ENCODE measurements at places on chromosomes 7 and 10.
A peak's percentile ranks its signal among the peaks of the same experiment; 100 is the strongest.

DNA sequence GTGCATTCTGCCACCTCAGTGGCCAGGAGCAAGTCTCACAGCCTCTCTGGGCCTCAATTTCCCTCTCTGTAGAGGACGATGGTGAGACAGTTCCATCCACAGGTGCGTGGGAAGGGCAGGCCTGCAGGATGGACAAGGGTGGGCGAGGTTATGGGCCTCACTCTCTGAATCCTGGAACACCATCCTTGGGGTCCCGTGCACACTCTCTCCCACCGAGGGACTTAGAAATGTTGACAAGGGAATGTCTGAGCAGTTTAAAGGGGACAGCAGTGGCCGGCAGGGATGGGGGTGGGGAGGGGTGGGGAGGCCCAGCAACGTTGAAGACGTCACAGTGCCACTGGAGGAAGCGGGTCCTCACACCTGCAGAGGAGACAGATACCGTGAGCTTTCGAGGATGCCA is 111.5 kb downstream of the FOXL3 start:
- DNase-seq, result no peak

DNA sequence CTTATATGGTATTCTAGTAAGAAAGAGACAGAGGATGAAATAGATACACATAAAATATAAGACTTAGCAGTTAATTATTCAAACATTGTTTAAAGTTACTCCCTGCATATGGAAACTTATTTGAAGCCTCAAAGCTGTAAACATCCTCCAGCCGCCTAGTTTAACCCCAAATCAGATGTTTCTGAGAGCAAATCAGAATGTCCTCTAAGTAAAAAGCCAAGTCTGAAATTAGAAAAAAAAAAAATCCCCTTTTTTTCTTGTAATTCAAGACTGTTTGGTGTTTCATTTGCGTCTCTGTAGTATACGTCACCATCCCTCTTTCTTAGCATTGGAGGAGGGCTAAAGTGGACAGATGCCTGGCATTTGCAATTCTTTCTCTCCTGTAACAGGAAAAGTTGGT is 46.4 kb downstream of the TMEM26 start:
- no peak for DNase-seq

GRCh38 chr10:70892631-70893030 is 4.3 kb upstream of the PCBD1 start:
- DNase-seq, result no peak

- no peak for DNase-seq
Observed at GRCh38 chr10:71776481-71776925, 3.2 kb upstream of the VSIR start.

GRCh38 chr10:113221756-113222168 is 271.7 kb downstream of the TCF7L2 start:
- no peak for DNase-seq

DNA sequence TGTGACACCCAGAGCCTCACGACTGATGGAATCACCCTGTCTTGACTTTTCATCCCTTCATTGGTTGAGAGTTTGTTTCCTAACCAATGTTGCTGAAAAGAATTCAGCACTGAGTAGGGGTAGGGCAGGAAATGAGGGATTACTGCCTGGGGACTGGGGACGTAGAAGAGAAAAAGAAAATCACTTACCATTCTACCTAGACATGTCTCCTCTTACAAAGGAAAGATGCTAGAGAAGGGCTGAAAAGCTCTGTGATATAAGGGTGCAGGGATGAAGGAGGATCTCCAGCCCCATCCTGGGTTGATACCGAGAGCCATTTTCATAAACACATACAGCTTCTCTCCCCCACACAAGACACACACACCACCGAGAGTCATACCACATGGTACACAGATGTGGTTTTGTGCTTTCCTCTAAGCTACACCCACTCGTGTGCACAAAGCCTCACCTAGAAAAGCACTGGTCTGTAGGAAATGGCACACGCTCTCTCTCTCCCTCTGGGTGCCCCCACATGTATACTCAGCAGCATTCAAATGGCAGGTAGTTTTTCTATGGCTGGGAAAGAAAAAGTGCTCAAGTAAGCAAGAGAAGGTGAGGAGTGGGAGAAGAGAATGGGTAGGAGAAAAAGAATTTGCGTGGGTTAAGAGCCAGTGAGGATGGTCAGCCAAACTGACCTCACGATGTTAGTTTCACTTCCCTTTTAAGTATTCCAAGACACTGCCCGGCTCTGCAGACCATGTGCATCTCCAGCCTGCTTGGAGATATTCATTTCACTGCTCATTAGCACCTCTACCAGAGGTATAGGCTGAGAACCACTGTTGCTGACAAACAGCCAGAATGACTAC is 85.8 kb downstream of the CALD1 start:
- peak; percentile 33 for DNase-seq

- no peak for DNase-seq
Observed at GRCh38 chr10:104659809-104660208, 18.7 kb downstream of the SORCS3 start.

- DNase-seq, result no peak
Observed at GRCh38 chr10:99676426-99676825, 17.1 kb downstream of the ENTPD7 start.

GRCh38 chr10:97081621-97082235 is 104.0 kb downstream of the SLIT1 start:
- peak; percentile 35 for DNase-seq

DNA sequence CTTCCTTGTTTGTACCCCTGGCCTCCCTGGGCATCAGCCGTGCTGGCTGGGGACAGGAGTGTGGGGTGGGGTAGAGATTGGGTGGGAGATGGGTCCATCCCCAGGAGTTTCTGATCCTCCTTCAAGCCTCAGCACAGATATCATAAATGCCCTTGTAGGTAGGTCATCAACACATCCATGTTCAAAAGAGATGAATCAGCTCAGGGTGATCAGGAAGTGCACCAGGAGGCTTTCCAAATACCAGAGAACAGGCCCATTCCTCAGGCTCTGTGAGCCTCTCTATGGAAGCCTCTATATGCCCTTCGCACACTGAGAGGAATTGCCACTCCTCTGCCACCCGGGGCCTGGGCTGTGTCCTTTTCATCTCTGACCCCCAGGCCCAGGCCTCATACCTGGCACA is 31.9 kb upstream of the ADCYAP1R1 start:
- no peak for DNase-seq

GRCh38 chr7:24304494-24305095 is 20.6 kb downstream of the NPY start:
- no peak for DNase-seq

DNA sequence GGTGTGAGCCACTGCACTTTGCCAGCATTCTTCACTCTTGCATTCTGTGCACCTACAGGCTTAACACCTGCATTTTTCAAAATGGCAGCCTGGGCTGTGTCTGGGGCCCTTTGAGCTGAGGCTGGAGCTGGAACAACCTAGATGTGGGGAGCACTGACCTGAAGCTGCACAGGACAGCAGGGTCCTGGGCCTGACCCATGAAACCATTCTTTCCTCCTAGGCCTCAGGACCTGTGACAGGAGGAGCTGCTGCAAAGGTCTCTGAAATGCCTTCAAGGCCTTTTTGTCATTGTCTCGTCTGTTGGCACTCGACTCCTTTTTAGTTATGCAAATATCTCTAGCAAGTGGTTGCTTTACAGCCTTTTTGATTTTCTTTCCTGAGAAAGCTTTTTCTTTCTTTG is 82.3 kb downstream of the INPP5A start:
- DNase-seq, result no peak

GRCh38 chr7:29573567-29573966 is 9.9 kb downstream of the PRR15 start:
- DNase-seq, result no peak

DNA sequence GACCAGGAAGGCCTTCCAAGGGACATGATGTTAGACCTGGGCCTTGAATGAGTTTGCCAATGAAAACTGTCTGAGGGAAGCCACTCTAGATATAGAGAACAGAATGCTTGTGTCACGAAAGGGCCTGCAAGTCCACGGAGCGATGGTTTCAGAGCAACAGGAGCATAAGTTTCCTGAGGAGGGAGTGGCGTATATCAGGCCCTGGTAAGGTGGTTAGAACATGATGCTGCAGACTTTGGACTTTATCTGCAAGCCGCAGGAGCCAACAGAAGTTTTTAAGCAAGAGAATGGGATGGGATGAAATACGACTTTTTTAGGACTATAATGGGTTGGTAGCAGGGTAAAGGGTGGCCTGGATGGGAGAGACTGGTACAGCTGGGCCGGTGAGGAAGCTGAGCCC is 136.0 kb downstream of the FGFR2 start:
- no peak for DNase-seq

DNA sequence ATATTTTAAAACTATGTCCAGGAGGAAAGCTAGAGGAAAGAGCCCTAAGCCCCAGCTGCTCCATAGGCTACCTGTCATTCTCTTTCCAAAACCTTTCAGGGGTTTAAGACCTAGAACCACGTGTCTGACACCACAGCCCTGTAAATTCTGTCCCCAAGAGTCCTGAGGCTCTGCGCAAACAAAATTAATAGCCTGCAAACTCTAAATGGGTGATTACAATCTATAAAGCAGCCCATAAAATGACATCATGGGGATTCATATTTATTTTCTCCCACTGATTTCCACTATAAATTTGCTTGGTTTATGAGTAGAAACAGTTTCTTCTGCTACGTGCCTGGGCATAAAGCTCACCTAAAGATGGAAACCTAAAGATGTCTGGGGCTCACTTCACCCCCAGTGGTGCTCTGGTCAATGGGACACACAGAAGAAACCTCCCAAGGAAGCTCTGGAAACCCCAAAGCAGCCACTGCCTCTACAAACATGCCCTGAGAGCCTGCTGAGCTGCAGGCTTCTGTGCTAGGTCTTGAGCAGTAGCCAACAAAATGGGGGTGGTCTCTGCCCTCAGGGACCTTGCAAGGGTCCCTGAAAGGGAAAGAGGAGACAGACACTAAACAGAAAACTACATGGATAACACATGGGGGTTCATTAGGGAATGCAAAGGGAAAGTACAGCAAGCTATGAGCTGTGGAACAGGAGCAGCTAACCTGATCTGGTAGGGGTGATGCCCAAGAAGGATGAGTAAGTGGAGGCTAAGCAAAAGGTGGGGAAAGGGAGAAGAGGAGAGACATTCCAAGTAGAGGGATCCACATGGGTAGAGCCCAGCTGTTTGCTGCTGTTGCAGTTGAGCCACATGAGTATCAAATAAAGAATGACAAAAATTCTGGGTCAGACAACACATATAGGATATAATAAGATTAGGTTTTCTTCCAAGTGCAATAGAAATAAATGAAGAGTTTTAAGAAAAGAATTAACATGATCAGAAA is 331.7 kb downstream of the KCNMA1 start:
- DNase-seq, result no peak

GRCh38 chr10:69760072-69760471 is 41.6 kb upstream of the COL13A1 start:
- DNase-seq, result no peak

DNA sequence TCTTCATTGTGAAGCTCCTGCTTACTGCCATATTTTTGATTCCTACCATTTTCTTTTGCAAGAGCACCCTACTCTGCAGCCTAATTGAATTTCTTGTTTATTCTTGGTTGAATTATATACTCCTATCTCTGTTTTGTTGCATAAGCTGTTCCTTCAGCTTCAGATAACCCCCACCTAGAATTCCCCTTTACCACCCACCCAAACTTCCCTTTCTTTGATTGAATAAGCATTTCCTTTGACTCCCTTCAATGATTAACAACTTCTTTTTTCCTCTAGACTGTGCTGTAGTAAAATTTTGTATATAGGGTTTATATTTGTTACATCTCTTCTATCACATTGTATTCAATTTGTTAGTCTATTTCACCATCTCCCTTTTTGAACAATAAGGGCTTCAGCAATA is 168.1 kb downstream of the GPR37 start:
- DNase-seq, result no peak

DNA sequence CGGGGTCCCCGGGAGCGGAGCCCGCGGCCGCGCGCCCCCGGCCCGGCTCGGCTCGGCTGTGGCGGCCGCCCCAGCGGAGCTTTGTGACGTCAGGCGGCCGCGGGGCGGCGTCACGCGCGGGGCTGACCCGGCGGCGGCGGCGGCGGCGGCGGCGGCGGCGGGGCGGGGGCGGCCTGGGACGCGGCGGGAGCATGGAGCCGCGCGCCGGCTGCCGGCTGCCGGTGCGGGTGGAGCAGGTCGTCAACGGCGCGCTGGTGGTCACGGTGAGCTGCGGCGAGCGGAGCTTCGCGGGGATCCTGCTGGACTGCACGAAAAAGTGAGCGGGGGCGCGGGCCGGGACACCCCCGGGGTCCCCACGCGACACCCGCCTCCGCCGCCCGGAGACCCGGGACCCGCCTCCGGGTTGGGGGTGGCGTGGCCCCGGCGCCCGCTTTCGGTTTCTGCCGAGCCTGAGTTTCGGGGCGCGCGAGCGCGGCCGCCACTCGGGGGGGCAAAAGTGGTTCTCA is at the start of gene PWWP2B:
Gene PWWP2B, plus strand, starts transcription at position 165 of the 506 bp plus-strand sequence. Its CDS starts 27 bp downstream, at position 192.
- peak; percentile 72 for DNase-seq

DNA sequence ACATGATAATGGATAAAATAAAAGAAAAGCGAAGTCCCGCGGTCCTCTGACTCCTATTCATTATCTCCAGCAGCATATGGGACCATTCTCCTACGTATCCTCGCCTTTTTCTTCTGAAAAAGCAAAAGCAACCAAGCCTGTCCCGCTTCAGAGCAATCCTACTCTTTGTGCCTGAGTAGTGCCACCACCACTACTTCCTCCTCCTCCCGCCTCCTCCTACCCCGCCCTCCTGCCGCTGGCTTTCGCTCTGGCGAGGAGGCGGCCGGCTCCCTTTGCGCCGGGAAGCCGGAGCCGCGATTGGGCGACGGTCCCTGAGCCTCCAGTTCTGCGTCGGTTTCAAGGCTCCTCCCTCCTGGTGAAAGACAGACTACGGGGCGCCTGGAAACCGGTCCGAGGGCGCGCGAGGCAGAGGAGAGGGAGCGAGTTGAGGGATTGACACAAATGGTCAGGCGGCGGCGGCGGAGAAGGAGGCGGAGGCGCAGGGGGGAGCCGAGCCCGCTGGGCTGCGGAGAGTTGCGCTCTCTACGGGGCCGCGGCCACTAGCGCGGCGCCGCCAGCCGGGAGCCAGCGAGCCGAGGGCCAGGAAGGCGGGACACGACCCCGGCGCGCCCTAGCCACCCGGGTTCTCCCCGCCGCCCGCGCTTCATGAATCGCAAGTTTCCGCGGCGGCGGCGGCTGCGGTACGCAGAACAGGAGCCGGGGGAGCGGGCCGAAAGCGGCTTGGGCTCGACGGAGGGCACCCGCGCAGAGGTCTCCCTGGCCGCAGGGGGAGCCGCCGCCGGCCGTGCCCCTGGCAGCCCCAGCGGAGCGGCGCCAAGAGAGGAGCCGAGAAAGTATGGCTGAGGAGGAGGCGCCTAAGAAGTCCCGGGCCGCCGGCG is at the start of gene FZD1:
Gene FZD1, plus strand, starts transcription at position 388 of the 878 bp plus-strand sequence. Its CDS starts 448 bp downstream, at position 836.
- peak; percentile 54 for DNase-seq

DNA sequence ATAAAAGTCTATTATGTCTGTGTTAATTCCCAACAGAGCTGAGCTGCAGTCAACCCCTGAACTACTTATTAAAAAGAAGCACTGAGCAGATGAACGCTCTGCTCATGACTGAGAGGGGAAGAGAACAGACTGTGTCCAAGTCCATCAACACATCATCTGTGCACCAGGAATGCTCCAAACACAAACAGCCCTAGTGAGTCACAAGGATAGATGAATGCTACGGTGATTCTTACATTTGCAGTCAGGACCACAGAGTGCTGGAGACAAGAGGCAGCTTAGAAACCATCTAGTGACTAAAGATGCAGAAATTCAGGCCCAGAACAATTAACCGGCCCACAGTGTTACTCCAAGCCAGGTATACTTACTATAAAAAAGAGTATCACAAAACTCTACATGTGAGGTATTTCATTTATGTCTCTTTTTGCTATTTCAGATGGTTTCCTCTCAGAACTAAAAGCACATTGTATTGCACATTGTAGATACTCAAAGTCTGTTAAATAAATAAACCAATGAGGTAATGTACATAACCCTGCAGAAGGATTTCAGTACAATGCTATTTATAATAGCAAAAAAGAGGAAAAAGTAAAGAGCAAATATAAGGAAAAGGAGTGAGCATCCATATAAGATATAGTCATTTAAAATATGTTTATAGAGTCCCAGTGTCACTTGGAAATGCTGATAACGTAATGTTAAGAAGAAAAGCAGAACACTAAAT is 159.2 kb downstream of the KCNMA1 start:
- DNase-seq, result no peak

All from CD4-positive, alpha-beta T cell treated with Interleukin-21 for 1 hour (primary cell).